Osteoblast (primary cell): ENCODE measurements at places on chromosomes 6 and 20.

DNA sequence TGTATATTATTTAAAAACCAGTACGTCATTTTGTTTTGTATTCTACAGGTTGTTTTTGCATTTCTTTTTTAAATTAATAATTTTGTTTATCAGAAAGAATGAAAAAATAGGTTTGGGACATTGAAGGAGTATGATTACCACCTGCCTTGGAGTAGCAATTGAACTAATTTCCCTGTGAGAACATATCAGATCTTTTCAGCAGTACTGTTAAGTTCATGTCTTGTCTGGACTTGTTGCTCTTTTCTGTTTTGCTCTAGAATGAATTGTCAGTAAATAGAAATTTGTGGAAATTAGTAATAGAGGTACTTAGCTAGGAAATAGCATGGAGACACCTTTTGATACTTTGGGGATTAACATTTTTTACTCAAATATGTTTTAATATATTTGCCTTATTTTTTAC is 24.3 kb downstream of the HSF2 start:
- DNase-seq, result no peak

- no peak for DNase-seq
Observed at GRCh38 chr6:26412954-26413353, 10.9 kb downstream of the BTN3A1 start.

DNA sequence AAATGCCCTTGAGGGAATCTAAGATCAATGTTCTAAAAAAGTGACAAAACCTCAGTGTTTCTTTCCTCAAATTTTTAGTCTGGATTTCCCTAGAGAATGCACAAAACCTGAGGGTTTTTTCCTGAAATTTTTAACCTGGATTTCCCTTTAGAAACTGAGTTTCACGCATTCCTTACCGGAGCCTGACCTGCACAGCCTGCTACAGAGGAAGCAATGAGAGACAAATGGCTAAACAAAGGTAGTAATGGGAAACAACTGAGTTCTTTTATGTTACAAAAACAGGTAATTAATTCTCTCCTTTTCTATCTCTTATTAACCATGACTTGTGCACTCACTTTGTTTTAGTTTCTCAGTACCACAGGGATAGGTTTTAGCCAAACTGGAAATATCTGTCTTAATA is 281.7 kb upstream of the NT5E start:
- DNase-seq, result no peak

DNA sequence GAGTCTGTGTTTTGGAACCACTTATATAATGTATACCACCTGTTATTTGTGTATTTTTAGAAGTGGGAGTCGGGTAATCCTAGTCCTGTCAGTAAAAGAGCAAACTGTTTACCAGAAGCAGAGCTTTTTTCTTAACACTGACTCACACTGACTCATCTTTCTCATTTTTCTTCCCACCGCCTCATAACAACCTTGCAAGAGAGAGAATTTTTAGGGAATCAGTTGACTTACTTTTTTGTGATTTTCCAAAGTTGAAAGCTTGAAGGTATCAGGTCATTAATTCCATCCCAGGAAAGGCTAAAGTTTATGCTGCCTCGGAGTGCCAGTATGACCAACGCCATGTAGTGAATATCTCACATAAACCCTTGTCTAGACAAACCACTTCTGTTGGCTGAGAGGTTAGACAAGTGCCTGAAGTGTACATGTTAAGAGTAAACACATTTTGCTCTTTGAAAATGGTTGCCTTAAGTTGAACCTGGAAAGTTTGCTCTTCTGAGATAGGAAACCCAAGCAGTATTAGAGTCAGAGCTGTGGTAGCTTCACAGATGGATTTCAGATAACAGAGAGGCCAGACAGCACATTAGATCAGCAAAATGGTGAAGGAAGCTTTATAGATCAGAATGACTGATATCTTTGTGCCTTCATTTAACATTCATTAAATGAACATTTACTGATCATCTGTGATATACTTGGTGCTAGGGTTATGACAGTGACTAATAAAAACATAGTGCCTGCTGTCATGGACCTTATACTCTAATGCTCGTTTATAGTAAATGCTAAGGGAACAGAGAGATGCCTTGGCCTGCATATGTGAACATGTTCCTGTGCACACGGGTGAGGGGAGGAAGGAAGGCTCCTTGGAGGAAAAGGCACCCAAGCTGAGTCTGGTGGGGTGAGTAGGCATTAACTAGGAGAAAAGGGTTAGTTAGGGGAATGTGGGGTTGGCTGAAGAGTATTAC is 29.1 kb upstream of the PKIG start:
- peak; percentile 76 for DNase-seq

- DNase-seq, result no peak
Observed at GRCh38 chr6:74420221-74420620, 724.2 kb downstream of the CD109 start.

DNA sequence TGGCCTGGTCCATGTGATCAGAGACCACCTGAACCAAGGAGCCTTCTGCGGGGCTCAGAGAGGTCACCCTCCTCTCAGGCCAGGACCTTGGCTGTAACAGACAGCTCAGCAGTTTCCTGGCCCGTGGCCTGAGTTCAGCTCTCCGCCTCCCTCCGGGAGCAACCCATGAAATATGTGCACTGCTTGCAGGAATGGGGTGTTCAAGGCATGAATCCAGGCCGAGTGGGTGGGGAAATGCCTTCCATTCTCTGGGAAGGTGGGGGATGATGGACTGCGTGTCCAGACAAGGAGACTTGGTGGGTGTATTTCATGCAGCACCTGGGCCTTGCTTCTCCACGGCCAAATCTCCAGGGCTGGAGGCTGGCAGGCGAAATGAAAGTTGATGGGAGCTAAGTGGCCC is 46.0 kb downstream of the SIRPA start:
- peak; percentile 91 for DNase-seq

- no peak for DNase-seq
Observed at GRCh38 chr20:47802226-47802920, 17.1 kb upstream of the SULF2 start.
